ENCODE measurements at places on chromosomes 1 and 21.

- DNase-seq: no peak
Observed at GRCh38 chr1:207414606-207415108, 39.5 kb upstream of the CR2 start.

DNA sequence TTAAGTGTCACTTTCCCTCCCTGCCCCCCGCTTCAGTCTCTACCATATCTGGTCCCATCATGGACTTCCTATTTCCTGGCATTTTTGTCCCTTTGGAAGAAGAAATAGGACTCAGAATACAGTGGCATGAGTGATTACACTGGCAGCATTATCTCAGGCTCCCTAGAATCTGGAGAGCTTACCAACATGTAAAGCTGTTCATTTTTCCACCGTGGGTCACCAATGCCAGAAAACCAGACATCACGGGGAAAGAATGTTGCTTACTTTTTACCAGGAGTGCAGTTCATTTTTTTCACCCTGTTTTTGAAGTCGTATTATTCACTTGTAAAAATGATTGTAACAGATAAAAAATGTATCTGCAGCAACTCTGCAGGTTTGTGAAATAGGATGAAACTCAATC is 44.8 kb downstream of the BACH1 start:
- no peak for DNase-seq

GRCh38 chr1:111855260-111855659 is 99.6 kb downstream of the DDX20 start:
- no peak for DNase-seq

DNA sequence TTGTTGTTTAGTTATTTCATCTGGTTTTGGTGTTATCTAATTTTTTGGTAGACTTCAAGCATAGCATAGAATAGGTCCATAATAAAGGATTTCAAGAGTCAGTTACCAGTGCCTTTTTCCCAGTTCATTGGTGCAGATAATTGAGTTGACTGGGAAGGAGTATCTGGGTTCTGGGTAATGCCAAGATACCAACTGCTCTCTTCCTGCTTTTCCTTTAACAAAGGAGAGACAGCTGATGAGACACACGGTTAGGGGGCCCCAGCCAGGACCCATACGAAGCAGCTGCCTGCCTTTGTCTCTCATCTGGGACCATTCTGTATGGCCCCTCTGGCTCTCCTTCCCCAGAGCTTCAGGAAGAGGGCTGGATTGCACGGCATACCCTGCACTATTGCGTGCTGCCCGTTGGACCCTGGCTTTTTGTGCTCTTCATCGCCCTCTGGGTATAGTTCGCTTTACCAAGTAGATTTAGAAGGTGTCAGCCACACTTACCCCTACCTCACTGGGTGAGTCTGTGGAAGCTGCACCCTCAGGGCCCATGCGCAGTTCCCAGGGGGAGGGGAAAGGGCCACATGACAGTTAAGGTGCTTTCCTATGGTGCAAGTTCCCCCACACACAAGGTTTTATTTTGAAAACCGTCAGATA is 7.0 kb downstream of the NAV1 start:
- no peak for DNase-seq

GRCh38 chr1:27517907-27518718 is 28.1 kb upstream of the WASF2 start:
- no peak for DNase-seq

DNA sequence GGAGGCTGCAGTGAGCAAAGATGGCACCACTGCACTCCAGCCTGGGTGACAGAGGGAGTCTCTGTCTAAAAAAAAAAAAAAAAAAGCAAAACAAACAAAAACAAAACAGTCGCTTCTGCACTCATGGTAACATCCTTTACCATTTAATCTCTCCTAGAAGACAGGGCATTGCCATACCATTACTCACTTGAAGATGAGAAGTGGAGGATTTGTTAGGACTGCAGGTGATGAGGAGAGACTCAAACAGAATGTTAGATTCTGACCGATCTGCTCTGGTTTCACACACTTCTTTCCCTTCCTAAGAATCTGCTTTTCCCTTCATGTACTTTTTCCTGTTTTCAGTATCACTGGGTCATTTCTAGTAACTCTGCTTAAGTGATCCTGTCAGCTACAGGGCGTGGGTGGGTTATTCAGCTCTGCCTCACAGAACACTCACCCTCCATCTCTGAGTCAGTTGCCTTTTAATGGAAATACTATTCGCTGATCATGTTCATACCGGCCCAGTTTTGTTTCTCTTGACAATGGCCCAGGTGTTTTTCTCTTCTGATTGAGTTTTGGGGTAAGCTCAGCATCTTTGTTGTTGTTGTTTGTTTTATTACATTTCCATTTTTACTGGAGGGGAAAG is 148.0 kb upstream of the ERG start:
- DNase-seq: no peak

GRCh38 chr1:66439031-66439740 is 94.8 kb upstream of the SGIP1 start:
- no peak for DNase-seq

DNA sequence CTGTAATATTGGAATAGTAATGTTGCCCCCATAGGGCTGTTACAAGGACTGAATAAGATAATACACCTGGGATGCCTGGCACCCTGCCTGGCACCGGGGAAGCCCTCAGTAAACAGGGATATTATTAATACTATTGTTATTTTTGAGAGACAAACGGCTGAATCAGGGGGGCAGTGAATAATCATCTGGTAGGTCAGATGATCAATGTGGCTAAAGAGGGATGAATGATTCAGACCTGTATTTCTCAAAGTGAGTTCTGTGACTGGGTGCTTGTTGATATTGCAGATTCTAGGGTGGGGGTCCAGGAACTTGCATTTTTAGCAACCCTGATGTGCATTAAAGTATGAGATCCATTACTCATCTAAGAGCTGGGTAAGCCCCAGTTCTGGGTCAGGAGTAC is 46.2 kb upstream of the BCL10 start:
- DNase-seq: no peak

DNA sequence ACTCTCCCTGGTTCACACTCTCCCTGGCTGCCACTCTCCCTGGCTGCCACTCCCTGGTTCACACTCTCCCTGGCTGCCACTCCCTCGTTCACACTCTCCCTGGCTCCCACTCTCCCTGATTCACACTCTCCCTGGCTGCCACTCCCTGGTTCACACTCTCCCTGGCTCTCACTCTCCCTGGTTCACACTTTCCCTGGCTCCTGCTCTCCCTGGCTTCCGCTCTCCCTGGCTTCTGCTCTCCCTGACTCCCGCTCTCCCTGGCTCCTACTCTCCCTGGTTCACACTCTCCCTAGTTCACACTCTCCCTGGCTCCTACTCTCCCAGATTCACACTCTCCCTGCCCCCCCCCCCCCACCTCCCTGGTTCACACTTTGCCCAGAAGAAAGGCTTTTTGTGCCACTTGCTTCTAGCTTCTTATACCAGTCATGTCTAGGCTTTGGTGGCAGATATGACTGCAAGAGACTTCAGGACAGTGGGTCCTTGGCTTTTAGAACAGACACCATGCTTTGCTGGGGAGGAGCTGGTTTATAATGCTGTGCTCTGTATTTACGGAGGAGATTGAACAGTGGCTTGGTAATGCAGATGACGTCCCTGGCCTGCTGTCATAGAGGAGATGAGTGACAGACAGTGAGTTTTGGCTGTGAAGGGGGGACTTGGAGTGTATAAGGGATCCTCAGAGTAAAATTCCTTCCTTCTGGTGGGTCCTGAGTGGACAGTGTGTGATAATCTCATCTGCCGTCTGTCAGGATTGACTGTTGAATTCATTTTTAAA is 17.0 kb downstream of the COQ8A start:
- no peak for DNase-seq

DNA sequence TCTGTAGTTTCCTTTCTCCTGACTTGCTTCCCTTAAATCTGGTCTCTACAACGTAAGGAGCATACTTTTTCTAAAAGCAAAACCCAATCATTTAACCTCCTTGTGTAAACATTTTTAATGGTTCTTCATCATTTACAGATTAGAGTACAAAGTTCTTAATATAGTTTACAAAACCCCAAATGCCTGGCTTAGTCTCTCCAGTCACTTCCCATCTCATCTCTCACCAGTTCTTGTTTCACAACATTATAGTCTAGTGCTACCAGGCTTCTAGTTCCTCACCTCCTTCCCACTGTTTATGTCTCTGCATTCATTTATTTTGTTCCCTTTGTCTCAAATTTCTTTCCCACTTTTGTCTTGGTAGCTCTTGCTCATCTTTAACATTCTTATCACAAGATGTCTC is 168.4 kb downstream of the FASLG start:
- no peak for DNase-seq

- no peak for DNase-seq
Observed at GRCh38 chr21:29064850-29065481, 8.5 kb downstream of the CCT8 start.

DNA sequence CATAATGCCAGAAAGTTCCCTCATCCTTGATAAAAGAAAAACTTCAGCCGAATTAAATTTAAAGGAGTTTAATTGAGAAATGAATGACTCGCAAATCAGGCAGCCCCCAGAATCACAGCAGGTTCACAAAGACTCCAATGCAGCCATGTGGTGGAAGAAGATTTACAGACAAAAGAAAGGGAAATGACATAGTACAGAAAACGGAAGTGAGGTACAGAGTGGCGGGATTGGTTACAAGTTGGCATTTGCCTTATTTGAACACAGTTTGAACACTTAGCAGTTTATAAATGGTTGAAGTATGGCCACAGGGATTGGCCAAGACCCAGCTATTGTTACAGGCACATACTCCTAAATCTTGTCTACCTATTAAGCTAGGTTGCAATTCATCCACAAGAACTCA is 46.6 kb downstream of the HIVEP3 start:
- no peak for DNase-seq

DNA sequence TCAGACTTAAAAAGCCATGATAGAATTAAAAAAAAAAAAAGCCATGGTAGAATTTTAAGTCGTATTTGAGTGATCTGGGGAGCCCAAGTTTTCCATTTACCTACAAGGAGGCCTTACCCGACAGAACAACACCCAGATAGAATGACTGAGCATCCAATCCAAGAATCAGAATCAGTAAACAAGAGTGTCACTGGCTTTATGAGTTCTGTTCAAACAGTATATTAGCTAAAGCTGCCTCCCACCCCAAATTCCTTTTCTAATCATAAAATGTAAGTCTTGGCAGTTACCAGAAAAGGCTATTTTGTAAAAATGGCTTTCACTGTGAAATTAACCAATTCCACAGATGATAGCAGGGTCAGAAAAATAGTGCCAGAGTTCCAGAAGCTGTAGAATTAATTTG is 1.2 kb downstream of the GTF2B start:
- DNase-seq: no peak

GRCh38 chr1:39969531-39970270 is 14.8 kb downstream of the MFSD2A start:
- DNase-seq: no peak

GRCh38 chr1:87121711-87122163 is 206.9 kb upstream of the LMO4 start:
- DNase-seq: no peak

- DNase-seq: no peak
Observed at GRCh38 chr21:44966135-44967081, 26.6 kb downstream of the SLX9 start.

DNA sequence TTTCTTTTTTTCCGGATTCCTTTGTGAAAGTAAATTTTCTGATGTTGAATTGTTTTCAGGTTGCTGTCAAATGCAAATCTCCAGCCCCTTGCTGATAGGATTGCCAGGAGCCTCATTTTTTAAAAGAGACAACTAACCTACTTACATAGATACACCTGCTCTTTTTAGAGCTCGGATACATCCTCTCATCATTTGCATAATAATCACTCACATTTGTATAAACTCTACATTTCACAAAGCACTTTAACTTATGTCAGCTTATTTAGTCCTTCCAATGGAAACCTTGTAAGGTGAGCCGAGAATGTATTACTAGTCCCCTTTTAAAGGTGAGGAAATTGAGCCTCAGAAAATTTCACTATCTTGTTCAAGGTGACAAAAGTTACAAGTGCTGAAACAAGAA is 84.8 kb downstream of the KCTD3 start:
- no peak for DNase-seq

DNA sequence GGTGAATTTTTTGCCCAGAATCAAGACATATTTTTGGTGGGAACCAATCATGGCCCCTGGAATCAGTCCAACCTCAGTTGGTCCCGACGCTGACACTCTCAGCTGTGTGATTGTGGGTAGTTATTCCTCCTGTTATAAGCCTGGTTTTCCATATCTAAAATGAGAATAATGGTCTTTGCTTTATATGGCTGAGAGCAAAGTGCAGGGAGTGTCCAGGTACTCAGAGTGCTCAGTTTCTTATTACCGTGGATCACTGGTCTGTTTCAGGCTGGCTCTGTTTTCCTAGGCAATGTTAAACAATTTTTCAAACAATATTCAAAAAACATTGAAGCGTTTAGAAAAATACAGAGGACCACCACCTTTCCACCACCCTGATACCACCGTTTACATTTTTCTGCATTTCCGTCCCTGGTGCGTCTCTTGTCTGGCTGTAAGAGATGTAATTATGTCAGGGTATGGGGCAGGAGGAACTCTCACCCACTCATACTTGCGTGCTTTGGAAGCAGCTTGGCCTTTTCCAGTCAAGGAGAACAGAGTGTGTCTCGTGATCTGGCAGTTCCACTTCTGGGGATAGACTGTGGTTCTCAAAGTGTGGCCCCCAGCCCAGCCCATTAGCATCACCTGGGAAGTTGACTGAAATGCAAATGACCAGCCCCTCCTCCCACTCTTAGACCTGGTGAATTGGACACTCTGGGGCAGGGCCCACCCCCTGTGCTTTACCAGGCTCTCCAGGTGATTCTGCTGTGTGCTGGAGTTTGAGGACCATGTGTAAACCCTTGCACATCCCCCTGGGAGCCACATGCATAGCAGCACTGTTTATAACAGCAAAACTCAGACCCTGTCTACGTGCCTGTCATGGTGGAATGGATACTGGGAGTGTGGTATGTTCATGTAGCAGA is 6.8 kb downstream of the MX1 start:
- DNase-seq: no peak

DNA sequence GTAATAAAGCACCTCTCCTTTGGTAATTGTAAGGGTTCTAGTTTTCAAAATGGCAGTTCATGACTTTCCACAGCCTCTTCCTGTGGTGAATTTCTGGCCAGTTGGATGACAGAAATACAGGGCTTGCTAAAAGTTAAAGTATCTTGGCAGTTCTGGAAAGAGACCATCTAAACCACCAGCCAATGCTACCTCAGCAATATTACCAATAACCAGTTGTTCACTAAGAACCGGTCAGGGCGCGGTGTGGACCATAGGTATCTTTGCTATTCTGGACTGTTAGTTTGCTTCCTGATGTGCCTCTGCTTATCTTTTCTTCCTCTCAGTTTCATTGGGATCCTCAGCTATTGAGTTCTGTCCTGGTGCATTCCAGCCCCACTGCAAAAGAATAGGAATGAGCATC is 124.7 kb downstream of the HS2ST1 start:
- DNase-seq: no peak

DNA sequence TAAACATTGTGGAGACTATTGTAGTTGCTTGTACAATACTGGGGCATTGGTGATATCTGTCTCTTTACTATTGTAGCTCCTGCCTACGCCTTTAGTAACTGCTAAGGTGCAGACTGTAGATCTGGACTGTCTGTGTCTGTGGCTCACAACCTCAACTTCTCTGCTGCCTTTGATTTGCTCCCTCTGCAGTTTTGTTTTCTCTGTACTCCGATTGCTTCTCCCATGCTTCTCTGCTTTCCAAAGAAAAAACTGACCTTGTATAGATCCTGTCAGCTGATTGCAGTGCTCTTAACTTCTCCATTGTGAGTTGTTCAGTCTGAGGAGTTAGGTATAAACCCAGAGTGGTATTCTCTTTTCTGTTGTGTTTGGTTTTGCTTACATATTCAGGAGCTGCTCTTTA is 15.3 kb downstream of the MAGI3 start:
- DNase-seq: no peak

All from forelimb muscle (tissue), 1 donor.